Memory B cell (primary cell): ENCODE measurements at places on chromosomes 3 and 15.

- DNase-seq, result no peak
Measured at GRCh38 chr15:25812073-25812472, 51.1 kb downstream of the ATP10A start.

GRCh38 chr3:160876643-160877042 is 120.6 kb downstream of the PPM1L start:
- DNase-seq, result no peak

- DNase-seq, result no peak
Measured at GRCh38 chr3:10998542-10998941, 6.0 kb downstream of the SLC6A1 start.

GRCh38 chr3:62567097-62568021 is 194.0 kb upstream of the FEZF2 start:
- DNase-seq, result no peak

DNA sequence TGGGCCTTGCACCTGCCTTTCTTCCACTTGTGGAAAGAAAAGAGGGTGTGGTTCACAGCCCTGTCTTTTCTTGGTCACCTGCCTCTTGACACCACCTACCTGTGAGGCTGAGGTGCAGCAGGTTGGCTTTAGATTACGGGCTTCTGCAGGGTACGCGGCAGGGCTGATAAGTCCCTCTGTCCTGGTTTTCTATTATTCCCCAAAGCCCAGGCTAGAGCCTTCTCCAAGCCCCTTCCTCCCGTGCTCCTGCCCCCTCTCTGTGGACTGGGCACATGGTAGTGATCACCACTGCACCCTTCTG is 44.8 kb upstream of the HACD2 start:
- DNase-seq, result no peak

GRCh38 chr15:68650901-68651709 is 72.3 kb downstream of the CORO2B start:
- peak; percentile 73 for DNase-seq

DNA sequence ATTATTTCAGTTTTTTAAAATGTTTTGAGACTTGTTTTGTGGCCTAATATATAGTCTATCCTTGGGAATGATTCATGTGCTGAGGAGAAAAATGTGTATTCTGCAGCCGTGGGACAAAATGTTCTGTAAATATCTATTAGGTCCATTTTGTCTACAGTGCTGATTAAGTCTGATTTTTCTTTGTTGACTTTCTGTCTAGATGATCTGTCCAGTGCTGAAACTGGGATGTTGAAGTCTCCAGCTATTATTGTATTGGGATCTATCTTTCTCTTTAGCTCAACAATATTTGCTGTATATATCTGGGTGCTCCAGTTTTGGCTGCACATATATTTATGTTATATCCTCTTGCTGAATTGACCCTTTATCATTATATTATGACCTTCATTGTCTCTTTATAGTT is 85.2 kb downstream of the UBE2E2 start:
- no peak for DNase-seq
